T-helper 9 cell (primary cell): ENCODE measurements at places on chromosomes 2 and 18.

DNA sequence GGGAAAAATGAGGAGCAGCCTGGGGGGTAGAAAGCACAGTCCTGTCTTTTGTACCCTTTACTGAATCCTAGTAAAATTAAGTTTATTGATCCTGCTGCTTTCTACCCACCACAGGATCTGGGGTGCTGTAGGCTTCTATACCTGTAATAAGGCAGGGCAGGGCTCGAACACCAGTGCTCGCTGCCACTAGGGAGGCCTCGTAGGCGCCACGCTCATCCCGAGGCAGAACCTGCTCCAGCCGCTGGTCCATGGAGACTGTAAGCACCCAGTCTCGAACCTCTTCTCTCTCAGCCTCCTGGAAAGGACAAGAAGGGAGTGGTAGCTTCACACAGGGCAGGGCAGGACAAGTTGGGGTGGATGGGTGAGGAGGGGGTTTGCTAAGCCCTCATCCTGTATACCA lies 3.0 kb downstream of the KRTCAP3 start:
- DNase-seq, result no peak

DNA sequence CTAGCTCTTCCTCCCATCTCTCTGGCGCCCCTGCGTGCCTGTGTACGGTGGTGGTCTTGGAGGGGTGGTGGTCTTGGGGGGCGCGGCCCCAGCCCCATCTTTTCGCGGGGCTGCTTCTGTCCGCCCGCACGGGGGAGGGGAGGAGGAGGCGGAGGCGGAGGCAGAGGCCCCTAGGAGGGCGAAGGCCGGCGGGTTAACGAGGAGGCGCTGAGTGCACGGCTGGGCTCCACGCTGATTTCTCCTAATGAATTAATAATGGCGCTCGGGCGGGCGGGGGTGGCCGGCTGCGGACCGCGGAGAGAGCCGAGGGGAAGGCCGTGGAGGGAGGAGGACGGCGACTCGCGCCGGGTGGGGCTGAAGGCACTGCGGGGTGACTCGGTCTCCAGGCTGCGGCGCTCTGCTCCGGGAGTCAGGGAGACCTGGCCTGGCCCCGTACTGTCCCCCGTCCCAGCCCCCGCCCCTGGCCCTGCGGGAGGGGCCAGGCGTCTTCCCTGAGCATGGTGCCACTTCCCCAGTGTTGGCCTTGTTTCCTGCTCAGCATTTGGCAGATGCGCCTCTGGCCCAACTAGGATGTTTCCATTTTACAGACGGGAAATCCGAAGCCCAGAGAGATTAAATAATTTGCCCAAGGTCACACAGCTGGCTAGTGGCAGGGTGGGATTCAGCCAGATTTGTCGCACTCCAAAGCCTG lies 6.0 kb downstream of the GAREM2 start:
- no peak for DNase-seq

DNA sequence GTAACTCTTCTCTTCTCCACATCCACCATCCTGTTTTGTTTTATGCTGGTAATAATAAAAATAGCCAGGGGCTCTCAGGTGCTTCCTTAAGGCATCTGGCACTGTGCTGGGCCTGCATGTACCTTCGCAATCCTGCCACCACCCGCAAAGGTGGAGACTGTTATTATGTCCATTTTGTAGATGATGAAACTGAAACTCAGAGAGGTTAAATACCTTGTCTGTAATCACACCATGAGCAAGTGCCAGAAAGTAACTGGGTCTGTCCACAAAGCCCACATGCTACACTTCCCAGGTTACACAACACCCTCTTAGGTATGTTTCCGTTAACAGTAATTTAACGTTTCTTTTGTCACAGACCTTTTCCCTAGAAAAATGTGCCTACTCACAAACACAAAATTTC lies 27.0 kb downstream of the NRP2 start:
- no peak for DNase-seq

DNA sequence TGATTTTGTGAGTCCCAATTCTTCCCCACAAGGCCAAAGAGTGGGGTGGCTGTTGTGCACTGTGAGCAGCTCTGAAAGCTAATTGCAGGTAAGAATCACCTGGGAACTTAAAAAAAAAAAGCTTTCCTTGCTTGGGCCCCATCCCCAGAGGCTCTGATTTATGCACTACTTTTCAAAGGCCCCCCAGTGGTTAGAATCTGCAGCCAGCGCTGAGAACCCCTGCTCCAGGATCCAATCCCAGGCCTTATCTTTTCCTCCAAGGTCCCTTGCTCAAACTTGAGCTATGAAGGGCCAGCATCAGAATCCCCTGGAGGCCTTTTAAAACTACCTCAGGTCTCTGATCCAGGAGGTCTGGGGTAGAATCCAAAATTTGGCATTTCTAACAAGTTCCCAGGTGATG lies 156.8 kb downstream of the UXS1 start:
- DNase-seq, result no peak

DNA sequence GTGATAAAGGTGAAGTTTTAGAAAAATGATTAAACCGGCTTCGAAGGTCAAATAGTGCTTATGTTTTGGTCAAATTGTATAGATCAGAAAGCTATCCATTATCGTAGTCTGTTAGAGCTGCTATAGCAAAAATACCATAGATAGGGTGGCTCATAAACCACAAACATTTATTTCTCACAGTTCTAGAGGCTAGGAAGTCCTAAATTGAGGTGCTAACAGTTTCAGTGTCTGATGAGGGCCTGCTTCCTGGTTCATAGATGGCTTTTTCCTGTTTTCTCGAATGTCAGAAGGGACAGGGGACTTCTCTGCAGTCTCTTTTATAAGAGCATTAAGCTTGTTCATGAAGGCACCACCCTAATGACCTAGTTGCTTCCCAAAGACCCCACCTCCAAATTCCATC lies 186.6 kb upstream of the ERBB4 start:
- DNase-seq, result no peak

- DNase-seq, result no peak
Measured at GRCh38 chr2:142038826-142039225, 92.0 kb downstream of the LRP1B start.

DNA sequence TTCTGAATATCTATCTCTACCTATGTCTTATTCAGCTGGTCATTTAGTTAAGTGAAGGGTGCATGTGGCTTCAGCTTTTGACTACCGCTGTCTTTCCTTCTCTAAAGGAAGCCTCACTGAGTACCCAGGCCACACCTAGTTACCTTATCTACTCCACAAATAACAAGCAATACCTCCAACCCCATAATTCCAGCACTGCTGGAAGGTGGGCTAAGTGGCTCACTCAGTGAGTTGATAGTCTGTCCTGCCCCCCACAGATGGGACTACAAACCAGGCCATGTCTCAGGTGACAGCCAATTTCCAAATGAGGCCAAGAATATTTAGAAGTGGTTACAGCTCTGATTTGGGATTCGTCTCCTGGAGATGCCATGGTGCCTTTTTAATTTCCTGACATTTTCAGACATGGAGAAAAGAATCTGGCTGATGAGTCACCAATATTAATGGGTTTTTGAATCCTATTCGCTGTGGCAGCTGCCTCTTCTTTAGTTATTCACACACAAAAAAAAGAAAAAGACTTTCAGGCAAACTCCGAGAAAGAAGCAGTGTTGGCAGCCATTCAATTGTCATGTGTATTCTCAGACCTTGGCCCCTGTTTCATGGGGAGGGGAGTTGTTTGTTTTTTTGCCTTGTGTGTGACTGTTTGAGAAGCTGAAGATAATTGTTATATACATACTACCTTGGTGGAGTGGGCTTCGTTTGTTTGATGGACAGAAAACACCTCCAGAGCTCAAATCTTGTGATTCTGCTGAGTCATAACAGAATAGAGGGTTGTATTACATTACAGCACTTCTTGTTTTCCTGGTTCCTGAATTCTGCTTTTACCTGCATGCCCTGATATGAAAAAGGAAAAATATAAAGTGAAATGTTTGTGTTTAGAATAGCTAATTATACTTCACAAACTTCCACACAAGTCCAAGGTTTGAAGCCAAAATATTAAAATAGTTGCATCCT lies 64.2 kb downstream of the SCG2 start:
- no peak for DNase-seq

- DNase-seq, result no peak
Measured at GRCh38 chr2:218137514-218137913, 11.7 kb downstream of the CXCR2 start.

DNA sequence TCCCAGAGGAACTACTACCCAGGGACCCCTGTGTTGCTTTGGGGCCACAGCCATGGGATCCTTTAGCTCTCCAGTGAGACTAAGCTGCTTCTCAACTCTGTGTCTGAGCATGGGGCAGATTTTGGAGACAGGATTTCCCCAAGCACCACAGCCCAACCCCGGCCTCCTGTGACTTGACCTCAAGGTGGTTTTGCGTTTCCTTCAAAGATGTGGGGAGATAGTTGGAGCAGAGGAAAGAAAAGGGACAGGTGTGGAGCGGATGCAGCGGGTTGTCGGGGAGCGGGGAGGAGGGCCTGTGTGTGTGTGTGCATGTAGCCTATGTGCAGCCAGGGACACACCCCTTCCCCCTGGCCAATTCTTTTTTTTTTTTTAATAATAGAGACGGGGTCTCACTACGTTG lies 10.2 kb downstream of the ARID5A start:
- no peak for DNase-seq

- DNase-seq, result no peak
Measured at GRCh38 chr18:6681331-6681875, 48.1 kb upstream of the ARHGAP28 start.

DNA sequence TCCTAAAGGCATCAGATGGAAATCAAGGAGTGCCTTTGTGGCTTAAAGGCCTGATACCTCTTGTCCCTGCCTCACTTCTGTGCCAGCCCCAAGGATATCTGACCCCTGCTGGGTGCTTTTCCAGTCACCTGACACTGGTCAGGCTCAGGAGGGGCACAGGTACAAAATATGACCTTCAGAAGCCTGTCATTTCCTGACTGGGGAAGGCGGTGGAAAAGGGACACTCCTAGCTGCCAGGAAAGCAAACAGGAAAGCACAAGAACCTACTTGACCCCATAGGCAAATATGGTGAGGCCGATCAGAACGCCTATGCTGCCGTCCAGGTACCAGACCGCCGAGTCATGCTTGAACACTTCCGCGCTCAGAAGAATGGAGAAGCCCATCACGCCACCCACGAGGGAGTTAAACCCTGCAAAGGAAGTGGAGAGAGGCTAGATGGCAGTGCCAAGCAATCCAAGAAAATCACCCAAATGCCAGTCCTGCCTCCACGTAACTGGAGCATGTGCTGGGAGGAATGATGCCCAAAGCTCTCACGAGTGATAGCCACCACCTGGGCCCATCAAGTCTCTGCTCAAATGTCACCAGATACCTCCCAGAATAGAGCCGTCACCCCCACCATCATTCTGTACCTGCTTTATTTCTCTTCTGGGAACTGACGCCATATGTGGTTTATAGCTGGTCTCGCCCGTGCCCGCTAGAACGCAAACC lies 204.0 kb downstream of the MGAT5 start:
- DNase-seq, result no peak

DNA sequence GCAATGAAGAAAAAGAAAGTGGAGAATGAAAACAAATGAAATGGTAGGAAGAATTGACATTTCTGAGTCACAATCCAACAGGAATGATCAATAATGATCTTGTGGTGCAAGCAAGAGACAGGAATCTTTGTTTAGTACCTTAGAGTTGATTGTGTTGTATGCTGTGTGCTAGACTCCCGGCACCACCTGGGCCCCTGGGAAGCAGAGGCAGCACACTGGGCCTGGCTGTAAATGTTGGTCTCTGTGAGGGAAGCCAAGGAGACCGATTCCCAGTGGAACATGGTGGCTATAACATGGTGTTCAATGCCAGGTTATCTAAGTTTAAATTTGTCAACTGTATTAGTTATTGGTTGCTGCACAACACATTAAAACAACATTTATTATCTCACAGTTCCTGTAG lies 9.8 kb upstream of the CWC22 start:
- DNase-seq, result no peak

DNA sequence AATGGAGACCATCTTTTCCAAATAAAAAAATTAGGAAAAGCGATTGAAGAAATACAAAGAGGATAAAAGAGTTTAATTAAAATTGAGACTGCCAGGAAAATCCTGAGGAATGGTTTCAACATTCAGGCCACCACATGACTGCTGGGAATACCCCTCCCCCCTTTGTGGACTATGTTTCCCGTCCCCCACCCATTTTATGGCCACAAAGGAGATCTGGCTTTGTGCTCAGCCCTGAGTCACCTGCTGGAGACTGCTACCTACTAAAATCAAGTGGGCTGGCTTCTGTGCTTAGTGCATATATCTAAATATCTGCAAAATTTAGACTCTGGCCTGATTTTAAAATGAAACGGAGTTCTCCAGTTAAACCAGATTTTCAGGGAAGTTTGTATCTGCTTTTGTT lies 10.1 kb downstream of the RND3 start:
- no peak for DNase-seq

DNA sequence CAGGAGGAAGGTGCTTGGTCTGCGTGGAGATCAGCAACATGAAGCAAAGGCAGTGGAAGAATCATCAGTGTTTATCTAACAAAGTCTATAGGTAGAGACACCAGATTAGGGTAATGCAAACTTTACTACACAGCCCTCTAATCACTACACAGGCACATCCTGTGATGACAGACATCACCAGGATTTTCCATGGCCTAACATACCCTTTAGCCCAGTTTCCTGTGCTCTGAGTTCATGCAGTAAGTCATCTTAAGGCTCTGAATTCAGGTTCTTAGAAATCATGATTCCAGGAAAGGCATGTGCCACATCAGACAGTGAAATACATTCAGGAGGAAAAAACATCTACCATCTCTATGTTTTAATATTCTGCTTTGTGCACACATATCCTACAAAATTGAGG lies 708.5 kb upstream of the SLC8A1 start:
- DNase-seq, result no peak

GRCh38 chr2:121084130-121084680 lies 200.8 kb downstream of the TFCP2L1 start:
- DNase-seq, result no peak

DNA sequence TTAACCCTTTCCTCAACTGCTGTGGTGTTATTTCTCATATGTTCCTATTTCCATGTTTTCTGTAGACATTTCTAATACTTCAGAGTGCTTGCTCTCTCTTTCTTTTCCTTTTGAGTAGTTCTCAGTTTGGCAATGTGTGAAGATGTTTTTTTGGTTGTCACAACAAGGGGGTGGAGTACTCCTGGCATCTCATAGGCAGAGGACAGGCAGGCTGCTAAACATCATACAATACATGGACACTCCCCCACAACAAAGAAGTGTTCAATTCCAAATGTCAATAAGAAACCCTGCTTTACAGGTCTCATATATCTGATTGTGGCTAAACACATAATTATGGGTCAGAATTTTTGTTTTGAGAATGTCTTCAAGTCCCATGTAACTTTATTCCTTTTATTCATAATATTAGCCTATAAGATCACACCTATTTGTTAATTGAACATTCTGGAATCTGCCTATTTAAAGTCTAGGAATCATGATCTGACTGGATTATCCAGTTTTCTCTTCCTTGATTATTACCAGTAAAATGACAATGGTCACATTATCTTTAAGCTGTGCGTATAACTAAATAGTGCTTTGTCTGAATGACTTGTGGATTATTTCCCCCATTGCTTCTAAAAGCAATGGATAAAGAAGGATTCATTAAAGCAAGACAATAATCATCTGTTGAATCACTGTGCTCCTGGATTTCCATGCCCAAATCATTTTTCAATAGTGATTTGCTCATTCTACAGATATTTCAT lies 46.8 kb upstream of the ITPRID2 start:
- no peak for DNase-seq
